ENCODE measurements at places on chromosomes 2 and 18. TPM values are rescaled to one million over a fixed set of nuclear protein-coding genes. Genes with fewer than 3 reads are reported as not detected.

DNA sequence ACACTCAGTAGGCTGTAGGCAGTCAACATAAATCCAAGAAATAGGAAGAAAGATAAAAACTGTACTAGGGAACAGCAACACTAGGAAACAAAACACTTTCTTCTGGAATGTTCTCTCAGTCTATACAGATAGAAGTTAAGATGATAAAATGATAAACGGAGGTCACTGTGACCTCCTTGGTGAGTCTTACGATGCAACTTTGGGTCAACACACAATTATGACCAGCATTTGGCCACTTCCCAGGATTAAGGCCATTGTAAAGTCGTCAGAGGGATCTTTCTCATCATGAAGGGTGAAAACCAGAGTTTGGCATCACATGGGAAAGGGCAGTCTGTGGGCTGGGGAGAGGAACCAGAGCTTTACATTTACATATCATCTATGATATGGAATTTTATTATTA is 33.4 kb downstream of the LAMA3 start:
- H3K27me3 ChIP-seq: no peaks in the 10 kb centered on the region
- no peak overlapping the region for H3K27ac ChIP-seq
- no peaks in the 10 kb centered on the region for H3K36me3 ChIP-seq
- H3K4me1 ChIP-seq: no peaks in the 10 kb centered on the region
- no peak for DNase-seq

DNA sequence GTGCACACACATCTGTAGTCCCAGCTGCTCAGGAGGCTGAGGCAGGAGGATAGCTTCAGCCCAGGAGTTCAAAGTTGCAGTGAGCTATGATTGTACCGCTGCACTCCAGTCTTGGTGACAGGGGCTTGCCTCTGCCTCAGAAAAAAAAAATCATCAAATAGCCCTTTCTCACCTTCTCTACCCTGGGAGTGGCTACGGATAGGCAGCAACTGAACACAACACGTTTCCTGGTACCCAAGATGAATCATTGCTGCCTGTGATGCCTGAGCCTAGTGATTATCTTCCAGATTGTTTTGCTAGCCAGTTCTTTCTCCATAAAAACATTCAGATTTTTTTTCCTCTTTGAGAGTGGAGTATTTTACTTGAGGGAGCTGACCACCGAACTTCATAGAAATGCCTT is 13.5 kb downstream of the INPP4A start:
- H3K27me3 ChIP-seq: no peaks in the 10 kb centered on the region
- no peak overlapping the region for H3K4me3 ChIP-seq
- peaks cover 20% of the 10 kb centered on the region for H3K4me1 ChIP-seq
- no peak overlapping the region for H3K27ac ChIP-seq
- DNase-seq: no peak

GRCh38 chr2:158662421-158662820 is 132.7 kb upstream of the DAPL1 start:
- peaks cover 11% of the 10 kb centered on the region for H3K4me1 ChIP-seq
- no peaks in the 10 kb centered on the region for H3K27me3 ChIP-seq
- no peak for DNase-seq

DNA sequence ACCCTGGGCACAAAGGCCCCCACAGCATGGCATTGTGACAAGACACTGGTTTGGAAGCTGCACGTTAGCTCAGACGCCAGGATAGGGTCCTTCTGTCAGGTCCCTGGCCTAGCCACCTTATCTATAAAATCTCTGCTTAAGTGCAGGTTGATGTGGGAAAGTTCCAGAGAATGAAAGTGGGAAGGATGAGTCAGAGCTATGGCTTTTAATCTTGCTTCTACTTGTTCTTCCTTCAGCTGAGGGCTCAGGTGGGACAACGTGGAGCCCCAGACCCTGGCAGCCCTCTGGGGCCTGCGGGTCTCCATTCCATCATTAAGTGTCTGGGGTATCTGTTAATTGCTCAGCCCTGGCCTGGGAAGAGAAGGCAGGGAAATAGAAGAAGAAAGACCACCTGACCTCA is 64.5 kb downstream of the CELF4 start:
- no peak overlapping the region for H3K4me3 ChIP-seq
- peaks cover 24% of the 10 kb centered on the region for H3K4me1 ChIP-seq
- DNase-seq: no peak
- no peaks in the 10 kb centered on the region for H3K36me3 ChIP-seq
- no peaks in the 10 kb centered on the region for H3K27me3 ChIP-seq
- no peak overlapping the region for H3K27ac ChIP-seq

- H3K36me3 ChIP-seq: no peaks in the 10 kb centered on the region
- peaks cover 9% of the 10 kb centered on the region for H3K4me1 ChIP-seq
- H3K27me3 ChIP-seq: no peaks in the 10 kb centered on the region
- no peak overlapping the region for H3K27ac ChIP-seq
- H3K4me3 ChIP-seq: no peak overlapping the region
- DNase-seq: no peak
Measured at GRCh38 chr2:222797261-222797660, 63.6 kb upstream of the ACSL3 start.

DNA sequence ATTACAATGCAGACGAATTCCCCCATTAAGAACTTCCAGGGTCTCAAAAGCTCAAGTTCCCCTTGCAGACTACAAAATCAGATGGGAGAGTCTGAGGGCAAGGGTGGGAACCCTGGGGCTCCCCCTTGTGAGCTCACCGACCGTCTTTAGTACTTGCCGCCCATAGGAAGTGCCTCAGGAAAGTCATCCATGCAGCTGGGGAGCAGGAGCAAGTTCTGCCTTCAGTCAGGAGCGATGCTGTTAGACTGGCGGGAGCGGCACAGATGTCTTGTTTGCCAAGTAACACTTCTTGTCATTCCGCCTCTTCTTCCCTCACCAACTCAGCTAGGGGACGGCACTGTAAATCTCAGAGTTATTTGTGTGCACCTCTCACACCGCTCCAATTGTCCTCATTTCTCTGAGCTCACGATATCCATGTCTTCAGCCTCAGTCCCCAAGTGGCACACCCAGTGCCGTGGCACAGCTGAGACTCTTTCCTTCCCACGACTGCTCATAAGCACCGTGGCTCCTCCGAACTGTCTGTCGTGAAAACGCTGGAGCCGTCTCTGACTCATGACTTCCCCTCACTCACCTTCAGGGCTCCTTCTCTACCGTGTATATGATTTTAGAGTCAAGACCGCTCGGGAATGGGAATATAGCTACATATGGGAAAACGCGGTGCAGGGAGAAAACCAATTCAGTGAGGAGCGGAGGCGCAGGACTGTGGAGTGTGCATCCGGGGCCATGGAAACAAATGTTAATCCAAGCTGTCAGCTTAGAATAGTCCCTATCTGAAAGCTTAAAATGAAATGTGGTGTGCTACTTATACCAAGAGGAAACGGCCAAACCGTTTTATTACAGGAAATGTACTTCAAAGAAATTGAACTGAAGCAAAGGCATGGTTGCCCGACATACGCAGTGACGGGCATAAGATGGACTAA is 34.0 kb downstream of the UXS1 start:
- peaks cover 6% of the 10 kb centered on the region for H3K4me1 ChIP-seq
- H3K27me3 ChIP-seq: no peaks in the 10 kb centered on the region
- H3K27ac ChIP-seq: peak overlapping the region; percentile 37
- H3K36me3 ChIP-seq: peaks cover 30% of the 10 kb centered on the region
- peak; percentile 40 for DNase-seq
- H3K4me3 ChIP-seq: no peak overlapping the region

GRCh38 chr2:47086054-47086471 is 69.0 kb downstream of the STPG4 start:
- no peaks in the 10 kb centered on the region for H3K36me3 ChIP-seq
- peak overlapping the region; percentile 47 for H3K27ac ChIP-seq
- no peak overlapping the region for H3K4me3 ChIP-seq
- no peak for DNase-seq
- peaks cover 2% of the 10 kb centered on the region for H3K27me3 ChIP-seq

- no peak for DNase-seq
- peaks cover 2% of the 10 kb centered on the region for H3K4me1 ChIP-seq
- H3K36me3 ChIP-seq: peaks cover 5% of the 10 kb centered on the region
Measured at GRCh38 chr2:229900012-229900411, 21.8 kb downstream of the TRIP12 start.

Gene CFAP65
- not detected for total RNA-seq

DNA sequence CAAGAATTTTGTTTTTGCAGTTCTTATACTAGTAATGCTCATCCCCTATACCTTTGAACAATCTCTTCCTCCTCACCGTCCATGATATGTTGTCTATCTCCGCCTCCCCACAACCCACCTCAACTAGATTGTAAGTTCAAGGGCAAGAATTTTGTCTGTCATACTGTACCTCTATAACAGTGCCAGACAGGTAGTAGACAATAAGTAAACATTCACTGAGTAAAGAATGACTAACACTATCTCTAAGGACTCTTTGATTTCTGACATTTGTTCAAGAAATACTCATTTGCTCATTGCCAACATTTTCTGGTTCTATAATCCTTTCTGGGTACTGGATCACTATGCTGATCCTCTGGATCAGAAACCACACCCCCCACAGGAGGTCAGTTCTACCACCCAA is 82.4 kb downstream of the EXOC6B start:
- no peaks in the 10 kb centered on the region for H3K4me1 ChIP-seq
- H3K27ac ChIP-seq: no peak overlapping the region
- H3K27me3 ChIP-seq: no peaks in the 10 kb centered on the region
- H3K4me3 ChIP-seq: no peak overlapping the region

Gene SERPINB13
- total RNA-seq: not detected

Gene ELOA2
- total RNA-seq: not detected

Gene GPBAR1
- 1.3 TPM for total RNA-seq

DNA sequence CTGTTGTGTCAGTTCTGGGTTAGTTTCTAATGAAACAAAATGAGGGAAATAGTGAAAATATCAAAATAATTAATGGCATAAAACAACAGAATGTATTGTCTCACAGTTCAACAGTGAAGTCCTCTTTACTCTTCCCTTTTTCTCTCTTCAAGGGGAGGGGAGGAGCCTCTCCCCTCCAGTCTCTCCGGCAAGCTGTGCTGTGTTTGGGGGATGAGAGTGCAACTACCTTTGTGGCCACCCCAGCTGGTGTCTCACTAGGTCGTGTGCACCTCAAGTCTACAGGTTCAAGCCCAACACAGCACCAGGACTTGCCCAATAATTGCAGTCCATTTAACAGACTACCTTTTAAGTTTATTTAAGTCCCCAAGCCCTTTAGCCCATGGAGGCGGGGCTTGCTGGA is 271.7 kb upstream of the DOK6 start:
- H3K4me1 ChIP-seq: peaks cover 4% of the 10 kb centered on the region
- H3K27me3 ChIP-seq: no peaks in the 10 kb centered on the region
- no peak for DNase-seq
- H3K36me3 ChIP-seq: no peaks in the 10 kb centered on the region

DNA sequence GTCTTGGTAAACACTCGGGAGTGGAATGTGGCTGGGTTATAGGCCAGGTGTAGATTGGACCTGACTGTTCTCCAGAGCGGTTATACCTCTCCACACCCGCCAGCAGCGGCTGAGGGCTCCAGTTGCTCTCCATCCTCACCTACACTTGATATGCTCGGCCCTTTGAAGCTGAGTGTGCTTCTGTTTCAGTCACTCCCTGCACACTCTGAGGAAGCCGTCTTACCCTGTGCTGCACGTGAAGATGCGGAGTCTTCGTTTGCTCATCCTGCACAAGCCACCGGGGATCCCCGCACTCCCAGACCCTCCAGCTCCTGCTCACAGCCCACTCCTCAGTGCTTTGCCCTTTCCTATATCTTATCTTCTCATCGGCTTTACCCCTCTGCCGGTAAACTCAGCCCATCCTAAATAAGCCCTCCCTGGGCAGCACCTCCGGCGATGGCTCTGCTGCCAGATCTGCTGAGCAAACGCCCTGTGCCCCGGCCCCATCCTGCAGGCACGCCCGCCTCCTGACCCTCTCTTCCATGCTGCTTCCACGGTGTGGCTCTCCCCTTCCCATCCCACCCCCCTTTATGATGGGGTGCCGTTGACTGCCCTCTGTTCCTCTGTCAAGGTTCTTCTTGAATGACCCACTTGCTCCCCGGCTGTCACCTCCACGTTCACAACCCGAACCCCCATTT is 47.3 kb upstream of the ODC1 start:
- H3K27me3 ChIP-seq: peaks cover 6% of the 10 kb centered on the region
- H3K4me3 ChIP-seq: no peak overlapping the region
- peaks cover 21% of the 10 kb centered on the region for H3K4me1 ChIP-seq
- H3K36me3 ChIP-seq: no peaks in the 10 kb centered on the region
- no peak overlapping the region for H3K27ac ChIP-seq
- no peak for DNase-seq

DNA sequence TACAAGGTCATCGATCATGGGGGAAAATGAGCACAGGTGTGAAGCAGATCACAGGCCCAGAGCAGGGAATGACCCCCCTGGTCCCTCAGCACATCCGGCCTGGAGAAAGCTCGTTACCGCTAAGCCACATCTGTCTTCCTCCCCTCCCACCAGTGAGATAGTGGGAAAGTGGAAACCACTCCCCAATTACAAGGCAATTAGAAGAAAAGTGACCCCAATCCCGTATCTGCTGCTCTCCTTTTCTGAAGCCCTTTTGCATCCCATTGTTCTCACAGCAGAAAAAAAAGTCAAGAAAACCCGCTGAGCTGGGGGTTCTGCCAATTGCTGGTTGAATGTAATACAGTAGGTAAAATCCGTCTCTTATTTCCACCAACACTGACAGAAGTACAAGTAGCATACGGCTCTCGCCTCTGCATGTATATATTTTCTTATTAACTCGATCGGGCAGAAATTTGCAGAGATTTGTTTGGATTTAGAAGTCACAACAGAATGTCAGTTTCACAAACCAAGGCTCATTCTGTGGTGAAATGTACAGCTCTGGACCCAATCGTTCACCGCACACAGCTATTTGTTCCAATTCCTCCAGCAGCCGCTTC is 287.0 kb downstream of the TCF4 start:
- peaks cover 29% of the 10 kb centered on the region for H3K4me1 ChIP-seq
- H3K36me3 ChIP-seq: no peaks in the 10 kb centered on the region
- peak overlapping the region; percentile 88 for H3K27ac ChIP-seq
- no peak overlapping the region for H3K4me3 ChIP-seq
- no peaks in the 10 kb centered on the region for H3K27me3 ChIP-seq
- DNase-seq: peak; percentile 76

- H3K4me3 ChIP-seq: no peak overlapping the region
- H3K27ac ChIP-seq: no peak overlapping the region
- H3K4me1 ChIP-seq: peaks cover 6% of the 10 kb centered on the region
- peak; percentile 92 for DNase-seq
Measured at GRCh38 chr18:59041819-59042815, 97.6 kb upstream of the SEC11C start.

- DNase-seq: peak; percentile 49
- peaks cover 48% of the 10 kb centered on the region for H3K27me3 ChIP-seq
- H3K36me3 ChIP-seq: no peaks in the 10 kb centered on the region
- H3K27ac ChIP-seq: no peak overlapping the region
- peaks cover 35% of the 10 kb centered on the region for H3K4me1 ChIP-seq
Measured at GRCh38 chr2:205684871-205685313, 2.6 kb downstream of the NRP2 start.

GRCh38 chr2:209990838-209991237 is 11.6 kb upstream of the RPE start:
- no peak for DNase-seq
- H3K27ac ChIP-seq: no peak overlapping the region
- no peak overlapping the region for H3K4me3 ChIP-seq
- no peaks in the 10 kb centered on the region for H3K27me3 ChIP-seq
- no peaks in the 10 kb centered on the region for H3K4me1 ChIP-seq
- no peaks in the 10 kb centered on the region for H3K36me3 ChIP-seq

Gene KLHL41
- total RNA-seq: 2,102 TPM

GRCh38 chr2:215027779-215028178 is 110.6 kb downstream of the ABCA12 start:
- no peaks in the 10 kb centered on the region for H3K27me3 ChIP-seq
- H3K27ac ChIP-seq: no peak overlapping the region
- no peaks in the 10 kb centered on the region for H3K36me3 ChIP-seq

- DNase-seq: peak; percentile 30
- no peaks in the 10 kb centered on the region for H3K36me3 ChIP-seq
- no peak overlapping the region for H3K4me3 ChIP-seq
- no peak overlapping the region for H3K27ac ChIP-seq
Measured at GRCh38 chr18:57002627-57003026, 144.3 kb upstream of the BOD1L2 start.

- no peaks in the 10 kb centered on the region for H3K4me1 ChIP-seq
- no peak overlapping the region for H3K4me3 ChIP-seq
- H3K36me3 ChIP-seq: no peaks in the 10 kb centered on the region
- H3K27me3 ChIP-seq: no peaks in the 10 kb centered on the region
Measured at GRCh38 chr2:5190023-5190422, 502.2 kb upstream of the SOX11 start.
